AG09319 (cell line): ENCODE measurements at places on chromosomes 6 and 20.

- DNase-seq = no peak
These were observed 175.6 kb downstream of the RNF144B start for GRCh38 chr6:18562726-18563125.

DNA sequence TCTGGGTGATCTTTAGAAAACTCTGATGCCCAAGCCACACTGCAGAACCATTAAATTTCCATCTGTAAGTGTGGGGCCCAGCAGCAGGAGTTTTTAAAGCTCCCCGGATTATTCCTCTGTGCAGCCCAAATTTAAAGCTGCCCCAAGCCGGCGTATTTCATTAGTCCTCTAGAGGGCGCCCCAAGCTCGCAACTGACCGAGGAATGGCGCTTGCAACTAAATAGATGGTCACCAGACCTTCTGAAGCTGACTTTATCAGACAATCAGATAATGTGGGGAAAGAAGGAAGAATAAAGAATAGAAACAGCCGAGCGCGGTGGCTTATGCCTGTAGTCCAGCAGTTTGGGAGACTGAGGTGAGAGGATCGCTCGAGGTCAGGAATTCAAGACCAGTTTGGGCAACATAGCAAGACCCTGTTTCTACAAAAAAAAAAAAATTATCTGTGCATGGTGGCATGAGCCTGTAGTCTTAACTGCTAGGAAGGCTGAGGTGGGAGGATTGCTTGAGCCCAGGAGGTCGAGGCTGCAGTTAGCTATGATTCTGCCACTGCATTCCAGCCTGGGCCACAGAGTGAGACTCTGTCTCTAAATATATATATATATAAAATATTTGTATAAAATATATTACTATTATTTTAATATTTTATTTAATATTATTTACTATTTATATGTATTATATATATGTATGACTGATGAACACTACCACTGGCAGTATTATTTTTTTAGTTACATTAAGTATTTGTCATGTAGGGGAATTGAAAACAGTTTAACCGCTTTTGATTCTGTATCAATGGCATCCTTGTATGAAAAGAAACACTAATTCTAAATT is 56.0 kb downstream of the OTOR start:
- DNase-seq = peak; percentile 8

GRCh38 chr6:130843575-130844320 is 16.5 kb downstream of the SMLR1 start:
- peak; percentile 11 for DNase-seq

DNA sequence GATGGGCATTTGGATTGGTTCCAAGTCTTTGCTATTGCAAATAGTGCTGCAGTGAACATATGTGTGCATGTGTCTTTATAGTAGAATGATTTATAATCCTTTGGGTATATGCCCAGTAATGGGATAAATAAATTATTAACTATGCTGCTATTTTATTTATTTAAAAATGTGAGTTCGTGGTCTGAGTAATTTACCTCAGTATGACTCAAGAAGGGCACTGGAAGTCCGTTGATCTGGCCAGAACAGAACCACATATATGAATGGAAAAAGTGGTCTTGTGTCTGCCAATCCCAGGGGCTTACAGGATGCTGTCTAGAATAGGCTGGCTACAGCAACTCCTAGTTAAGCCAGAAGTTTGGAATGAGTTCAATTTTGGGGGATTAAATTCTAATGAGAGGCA is 27.6 kb upstream of the HLA-C start:
- no peak for DNase-seq

- DNase-seq = no peak
These were observed 4.0 kb upstream of the ACSS1 start for GRCh38 chr20:25061821-25062530.

DNA sequence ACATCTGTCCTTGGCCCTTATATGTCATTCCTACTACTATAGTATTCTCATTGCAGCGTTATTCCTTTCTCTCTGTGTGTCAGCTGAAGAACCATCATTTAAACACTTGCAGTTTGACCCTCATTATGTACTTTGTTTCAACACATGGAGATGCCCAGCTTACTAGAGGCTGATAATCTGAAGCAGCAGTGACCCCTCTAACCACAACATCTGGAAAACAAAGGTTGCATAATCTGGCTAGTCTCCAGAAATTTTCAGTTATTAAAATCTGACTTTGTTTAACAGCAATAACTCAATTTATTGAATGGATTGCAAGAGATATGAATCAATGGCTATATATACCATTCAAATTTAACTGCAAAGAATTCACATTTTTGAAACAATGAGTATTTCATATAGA is 6.6 kb upstream of the PHIP start:
- DNase-seq = no peak

DNA sequence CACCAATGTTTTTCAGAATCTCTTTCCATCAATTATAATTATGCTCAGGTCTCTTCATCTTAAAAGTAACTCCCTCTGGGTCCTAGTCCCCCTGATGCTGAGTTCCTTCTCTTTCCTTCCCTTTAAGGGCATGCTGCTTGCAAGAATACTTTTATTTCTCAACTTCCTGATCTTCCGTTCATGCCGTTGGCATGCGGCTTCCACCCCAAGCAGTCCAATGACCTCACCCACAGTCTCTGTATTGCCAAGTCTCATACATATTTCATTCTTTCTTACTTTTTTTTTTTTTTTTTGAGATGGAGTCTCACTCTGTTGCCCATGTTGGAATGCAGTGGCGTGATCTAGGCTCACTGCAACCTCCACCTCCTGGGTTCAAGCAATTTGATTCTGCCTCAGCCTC is 83.5 kb downstream of the NDUFAF5 start:
- DNase-seq = peak; percentile 22

DNA sequence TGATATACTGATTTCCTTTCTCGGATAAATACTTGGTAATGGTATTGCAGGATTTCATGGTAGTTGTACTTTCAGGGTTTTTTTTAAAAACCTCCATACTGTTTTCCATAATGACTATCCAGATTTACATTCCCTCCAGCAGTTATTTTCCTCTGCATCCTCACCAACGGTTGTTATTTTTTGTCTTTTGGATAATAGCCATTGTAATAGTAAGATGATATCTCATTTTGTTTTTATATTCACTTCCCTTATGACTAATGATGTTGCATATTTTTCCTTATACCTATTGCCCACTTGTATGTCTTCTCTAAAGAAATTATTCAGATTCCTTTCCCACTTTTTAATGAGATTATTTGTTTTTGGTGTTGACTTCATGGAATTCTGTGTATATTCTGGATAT is 231.0 kb downstream of the MEI4 start:
- DNase-seq = no peak

DNA sequence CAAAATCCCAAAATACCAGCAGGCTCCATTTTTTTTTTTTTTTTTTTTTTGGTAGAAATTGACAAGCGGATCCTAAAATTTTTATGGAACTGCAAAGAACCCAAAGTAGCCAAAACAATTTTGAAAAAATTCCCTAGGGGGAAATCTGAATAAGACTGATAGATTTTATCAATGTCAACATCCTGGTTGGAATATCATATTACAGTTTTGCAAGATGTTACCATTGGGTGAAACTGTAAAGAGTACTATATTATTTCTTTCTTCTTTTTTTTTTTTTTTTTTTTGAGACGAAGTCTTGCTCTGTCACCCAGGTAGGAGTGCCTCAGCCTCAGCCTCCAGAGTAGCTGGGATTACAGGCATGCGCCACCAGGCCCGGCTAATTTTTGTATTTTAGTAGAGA is 29.4 kb upstream of the BEND3 start:
- DNase-seq = no peak

GRCh38 chr6:71531006-71531405 is 242.4 kb downstream of the OGFRL1 start:
- peak; percentile 61 for DNase-seq

DNA sequence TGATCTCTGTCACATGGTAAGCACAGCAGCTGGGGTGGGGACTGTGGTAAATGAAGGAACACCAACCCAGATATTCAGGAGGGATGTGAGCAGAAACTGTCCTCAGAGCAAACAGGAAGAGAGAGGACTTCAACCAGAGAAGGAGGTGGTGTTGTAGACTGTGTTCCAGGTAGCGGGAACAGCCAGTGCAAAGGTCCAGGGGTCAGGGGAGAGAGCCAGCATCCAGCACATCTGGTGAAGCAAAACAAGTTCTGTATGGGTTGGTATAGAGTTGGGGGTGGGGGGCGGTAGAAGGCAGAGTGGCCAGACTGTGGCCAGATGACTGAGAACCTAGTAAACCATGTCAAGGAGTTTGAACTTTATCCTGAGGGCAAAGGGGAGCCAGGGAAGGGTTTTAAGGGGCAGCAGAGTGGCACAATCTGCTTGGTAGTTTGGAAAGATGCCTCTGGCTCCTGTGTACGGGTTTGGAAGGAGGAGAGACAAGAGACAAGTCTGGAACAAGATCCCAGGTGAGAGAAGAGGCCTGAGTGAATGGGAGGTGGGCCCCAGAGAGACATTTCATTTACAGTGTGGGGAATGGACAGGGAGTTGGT is 27.8 kb upstream of the TTPAL start:
- no peak for DNase-seq

- no peak for DNase-seq
These were observed 142.0 kb downstream of the CEP57L1 start for GRCh38 chr6:109237077-109237985.

GRCh38 chr6:50826037-50826761 is 7.5 kb downstream of the TFAP2B start:
- no peak for DNase-seq

DNA sequence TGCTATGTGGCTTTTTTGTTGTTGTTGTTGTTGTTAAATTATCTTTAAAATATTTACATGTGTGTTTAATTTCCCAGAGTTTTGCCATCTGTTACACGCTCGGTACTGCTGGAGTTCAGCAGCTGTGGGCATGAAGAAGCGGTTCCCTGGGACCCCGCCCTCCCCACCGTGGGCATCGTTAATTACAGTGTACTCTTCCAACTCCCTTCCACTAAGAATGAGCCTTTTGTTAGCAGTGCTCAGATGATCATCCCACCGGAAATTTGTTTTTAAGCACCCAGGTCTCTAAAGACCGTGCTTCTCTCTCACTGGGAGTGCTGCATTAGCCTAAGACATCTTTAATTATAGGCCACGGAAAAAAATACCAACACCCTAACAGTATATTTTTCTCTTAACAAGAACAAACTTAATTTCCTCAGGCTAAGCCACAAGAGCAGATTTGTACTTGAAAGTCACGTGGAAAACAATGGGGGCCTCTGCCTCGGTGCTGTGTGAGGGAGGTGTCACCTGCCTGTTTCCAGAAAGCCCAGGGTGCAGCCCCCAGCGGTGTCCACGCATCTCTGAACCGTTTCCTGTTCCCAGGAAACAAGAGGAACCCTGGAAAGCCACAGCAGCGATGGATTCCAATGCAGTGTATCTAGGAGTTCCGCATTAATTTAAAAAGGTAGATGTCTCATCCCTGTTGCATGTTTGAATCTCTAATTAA is 113.3 kb upstream of the FRMD1 start:
- no peak for DNase-seq

GRCh38 chr20:25145131-25145530 is 50.4 kb upstream of the ENTPD6 start:
- DNase-seq = no peak

DNA sequence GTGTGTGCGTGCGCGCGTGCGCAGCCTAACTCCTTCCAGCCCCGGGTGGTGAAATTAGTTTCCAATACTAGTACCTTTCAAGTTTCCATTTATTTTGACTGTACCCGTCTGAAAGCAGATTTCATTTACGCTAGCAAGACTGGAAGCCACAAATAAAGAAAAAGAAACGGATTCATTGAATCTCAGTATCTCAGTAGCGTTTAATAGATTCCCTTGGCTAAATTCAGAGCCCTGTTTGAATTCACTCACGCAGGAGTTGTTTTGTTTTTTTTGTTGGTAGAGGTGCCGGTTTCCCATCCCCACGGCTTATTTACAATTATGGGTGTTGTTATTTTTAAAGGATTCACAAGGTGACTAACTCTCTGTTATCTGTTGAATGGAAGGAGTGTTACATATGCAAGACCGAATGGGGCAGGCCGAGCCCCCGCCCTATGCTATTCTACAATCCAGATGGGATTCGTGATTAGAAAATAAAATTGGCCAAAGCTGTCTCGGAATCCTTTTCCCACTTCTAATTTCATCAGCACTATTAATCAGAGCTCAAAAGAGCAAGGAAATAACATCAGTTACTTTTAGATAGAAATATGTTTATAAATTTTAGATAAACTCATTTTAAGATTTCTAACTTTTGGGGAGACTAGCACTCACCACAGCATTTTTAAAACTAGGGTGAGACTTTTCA is 2.3 kb upstream of the INSM1 start:
- no peak for DNase-seq

- no peak for DNase-seq
These were observed 197.6 kb upstream of the CITED2 start for GRCh38 chr6:139572001-139572400.
